ENCODE measurements at places on chromosomes 2 and 18.

GRCh38 chr2:96140941-96141623, 2.8 kb upstream of the ASTL start:
- DNase-seq = no peak

DNA sequence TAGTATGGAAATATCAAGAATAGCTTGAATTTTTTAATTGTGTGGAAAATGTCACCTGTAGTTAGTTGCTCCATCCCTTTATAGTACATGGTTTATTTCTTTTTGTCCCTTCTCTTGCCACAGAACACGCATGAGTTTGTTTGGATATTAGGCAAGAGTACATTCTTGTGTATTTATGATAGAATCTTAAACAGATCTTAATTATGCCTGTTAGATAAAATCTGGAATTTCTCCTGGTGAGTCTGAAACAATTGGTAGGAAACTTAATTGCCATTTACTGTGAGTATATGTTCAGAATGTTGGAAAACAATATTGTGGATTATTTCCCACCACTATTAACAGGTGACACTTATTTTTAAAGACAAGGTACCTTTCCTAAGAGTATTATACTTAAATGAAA, 30.2 kb upstream of the CABYR start:
- DNase-seq = no peak

GRCh38 chr2:72142570-72143440, 4.9 kb downstream of the CYP26B1 start:
- no peak for DNase-seq

GRCh38 chr2:66445076-66445924, 10.4 kb downstream of the MEIS1 start:
- DNase-seq = no peak

- DNase-seq = no peak
Observed at GRCh38 chr2:98468621-98469236, 24.1 kb downstream of the INPP4A start.

DNA sequence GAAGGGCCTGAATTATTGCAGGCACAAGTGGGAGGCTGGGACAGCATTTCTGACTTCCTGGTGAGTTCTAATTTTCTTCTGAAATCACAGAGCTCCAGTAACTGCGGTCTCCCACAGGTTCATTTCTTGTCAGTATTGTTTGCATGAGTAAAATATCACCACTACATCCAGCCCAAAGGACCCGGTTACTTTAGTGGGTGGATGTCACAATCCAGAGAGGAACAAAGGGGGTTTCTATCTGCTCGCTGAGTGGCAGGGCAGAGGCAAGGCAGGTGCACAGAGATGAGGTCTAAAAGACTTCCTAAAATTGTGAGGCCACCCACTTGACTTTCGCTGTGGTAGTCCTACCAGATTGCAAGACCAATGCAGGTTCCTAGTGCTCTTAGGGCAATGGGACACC, 800.4 kb upstream of the ID2 start:
- DNase-seq = no peak

GRCh38 chr2:43207553-43208300, 18.7 kb downstream of the ZFP36L2 start:
- no peak for DNase-seq

GRCh38 chr18:46319783-46320182, 215.6 kb downstream of the HAUS1 start:
- no peak for DNase-seq

- DNase-seq = no peak
Observed at GRCh38 chr18:73656691-73657090, 490.9 kb downstream of the FBXO15 start.

DNA sequence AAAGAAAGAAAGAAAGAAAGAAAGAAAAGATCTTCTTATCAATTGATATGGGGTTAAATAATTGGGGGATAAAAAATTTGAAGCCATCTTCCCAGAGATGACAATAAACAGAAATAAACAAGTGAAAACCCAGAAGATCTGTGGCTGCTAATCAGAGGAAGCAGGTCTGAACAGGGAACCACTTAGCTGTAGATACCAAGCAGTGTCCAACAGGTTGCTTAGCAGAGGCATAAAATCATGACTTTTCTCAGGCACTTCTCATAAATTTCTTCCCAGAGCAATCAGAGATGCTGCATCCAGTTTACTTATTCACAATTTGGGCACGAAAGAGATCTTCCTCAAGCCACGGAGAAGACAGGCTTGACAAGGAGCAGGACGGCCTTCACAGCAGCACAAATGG, 5.7 kb upstream of the LPIN1 start:
- DNase-seq = no peak

GRCh38 chr2:6845903-6846302, 19.8 kb downstream of the CMPK2 start:
- no peak for DNase-seq

GRCh38 chr18:77090546-77091174, 41.9 kb downstream of the MBP start:
- no peak for DNase-seq

- DNase-seq = no peak
Observed at GRCh38 chr2:197827618-197828017, 23.2 kb downstream of the PLCL1 start.

- peak; percentile 60 for DNase-seq
Observed at GRCh38 chr2:212843409-212844199, 305.0 kb upstream of the ERBB4 start.

DNA sequence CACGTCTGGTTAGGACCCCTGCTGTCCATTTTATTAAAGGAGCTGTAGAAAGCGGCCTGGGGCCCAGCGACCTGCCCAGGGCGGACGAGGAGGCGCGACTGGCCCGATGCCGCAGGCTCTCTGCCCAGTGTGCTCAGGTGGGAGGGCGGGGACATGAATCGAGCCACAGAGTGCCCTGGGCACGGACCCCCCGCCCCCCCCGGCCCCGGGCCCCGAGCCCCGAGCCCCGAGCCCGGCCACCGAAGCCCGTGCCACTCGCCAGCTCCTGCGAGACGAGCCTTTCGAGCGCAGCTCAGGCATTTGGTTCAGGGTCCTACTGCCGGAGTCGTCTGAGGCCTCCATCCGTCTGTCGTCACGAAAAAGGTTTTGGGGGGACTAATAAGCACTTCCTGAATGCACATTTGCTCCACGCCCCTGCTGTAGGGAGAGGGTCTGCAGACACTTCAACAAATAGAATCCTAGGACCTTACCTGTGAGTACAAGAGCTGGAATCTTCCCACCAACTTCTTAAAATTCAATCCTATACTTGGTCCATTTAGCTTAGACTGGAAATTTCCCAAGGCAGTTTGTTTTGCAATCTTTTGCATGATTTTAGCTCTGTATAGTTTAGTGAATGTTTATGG, 602 bp upstream of the ADAM17 start:
- DNase-seq = no peak

- DNase-seq = no peak
Observed at GRCh38 chr2:236887531-236887930, 198.2 kb upstream of the COPS8 start.

- DNase-seq = no peak
Observed at GRCh38 chr2:205568620-205569019, 113.7 kb upstream of the NRP2 start.

GRCh38 chr2:23427350-23427749, 42.4 kb downstream of the KLHL29 start:
- no peak for DNase-seq

DNA sequence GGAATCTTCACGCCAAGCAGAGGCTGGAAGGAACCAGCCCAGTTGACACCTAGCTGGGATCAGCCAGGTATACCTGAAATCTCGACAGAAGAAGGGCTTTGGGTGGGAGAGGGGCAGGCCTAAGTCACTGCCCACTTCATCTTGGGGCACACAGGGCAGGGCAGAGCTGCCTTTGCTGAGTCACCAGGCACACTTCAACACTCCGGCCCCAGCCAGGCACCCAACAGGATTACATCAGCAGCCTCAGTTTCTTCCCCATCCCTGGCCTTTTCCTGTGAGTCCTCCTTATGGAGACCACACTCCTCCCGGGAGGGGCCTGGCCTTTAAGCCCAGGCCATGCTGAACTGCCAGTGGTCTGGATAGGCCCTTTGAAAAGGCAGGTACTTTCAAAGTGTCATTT, 201.7 kb upstream of the HS6ST1 start:
- no peak for DNase-seq

DNA sequence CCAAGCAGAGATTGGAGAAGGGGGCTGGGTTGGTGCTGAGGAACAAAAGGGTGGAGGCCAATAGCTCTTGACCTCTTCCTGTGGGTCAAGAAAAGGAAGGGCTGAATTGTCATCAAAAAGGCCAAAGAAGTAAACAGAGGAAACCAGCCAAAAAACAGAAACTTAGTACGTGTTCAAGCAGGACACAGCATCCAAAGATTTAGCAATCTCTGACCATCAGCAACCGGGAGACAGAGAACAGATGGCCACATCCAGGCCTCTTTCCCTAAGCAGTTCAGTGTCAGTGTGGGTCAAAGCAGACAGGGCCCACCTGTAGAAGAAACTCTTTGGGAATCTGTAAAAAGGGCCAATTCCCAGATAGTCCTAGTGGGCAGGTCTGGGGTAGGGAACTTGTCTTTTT, 2.9 kb downstream of the DNPEP start:
- no peak for DNase-seq

DNA sequence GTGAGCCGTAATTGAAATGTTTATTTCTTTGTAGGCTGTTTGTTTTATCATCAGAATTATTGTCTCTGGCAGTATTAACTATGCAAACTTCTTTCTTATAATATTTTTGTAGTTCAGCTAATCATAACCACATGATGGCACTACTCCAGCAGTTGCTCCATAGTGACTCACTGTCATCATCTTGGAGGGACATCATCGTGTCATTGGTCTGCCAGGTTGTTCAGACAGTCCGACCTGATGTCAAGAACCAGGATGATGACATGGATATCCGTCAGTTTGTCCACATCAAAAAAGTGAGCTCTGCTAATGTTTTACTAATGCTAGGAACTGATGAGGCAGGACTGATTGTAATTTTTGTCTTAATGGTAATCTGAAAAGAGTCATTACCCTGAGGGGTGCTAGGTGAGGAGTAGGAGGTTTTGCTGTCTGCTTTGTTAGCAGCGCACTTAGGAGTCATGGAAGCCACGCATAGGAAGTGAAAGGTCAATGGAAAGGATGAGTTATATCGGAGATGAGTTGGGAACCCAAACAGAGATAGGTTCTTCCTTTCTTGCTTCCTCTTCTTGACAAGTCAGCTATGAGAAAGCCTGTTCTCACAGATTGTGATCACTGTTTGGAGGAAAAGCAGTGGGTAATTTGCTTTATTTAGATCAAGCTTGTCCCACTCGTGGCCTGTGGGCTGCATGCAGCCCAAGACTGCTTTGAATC, 49.2 kb downstream of the PIKFYVE start:
- DNase-seq = peak; percentile 59

GRCh38 chr2:12416600-12416999, 300.1 kb upstream of the TRIB2 start:
- no peak for DNase-seq

DNA sequence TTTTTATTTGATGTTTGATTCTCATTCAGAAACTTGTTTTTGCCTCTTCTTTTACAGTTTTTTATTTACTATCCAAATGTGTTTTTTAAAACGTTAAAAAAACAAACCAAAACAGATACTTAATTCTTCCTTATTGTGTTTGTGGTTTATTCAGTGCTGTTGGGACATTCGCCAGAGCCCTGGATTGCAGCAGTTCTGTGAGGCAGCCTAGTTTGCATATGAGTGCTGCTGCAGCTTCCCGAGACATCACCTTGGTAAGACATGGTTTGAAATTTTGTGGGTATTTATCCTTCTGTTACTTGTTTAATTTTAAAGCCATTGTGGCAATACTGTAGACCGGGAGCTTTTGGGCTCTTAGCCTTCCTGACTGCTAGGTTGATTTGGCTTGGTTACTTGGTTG, 91.2 kb downstream of the MTA3 start:
- DNase-seq = no peak

GRCh38 chr2:192570788-192571187, 376.1 kb upstream of the TMEFF2 start:
- DNase-seq = no peak

DNA sequence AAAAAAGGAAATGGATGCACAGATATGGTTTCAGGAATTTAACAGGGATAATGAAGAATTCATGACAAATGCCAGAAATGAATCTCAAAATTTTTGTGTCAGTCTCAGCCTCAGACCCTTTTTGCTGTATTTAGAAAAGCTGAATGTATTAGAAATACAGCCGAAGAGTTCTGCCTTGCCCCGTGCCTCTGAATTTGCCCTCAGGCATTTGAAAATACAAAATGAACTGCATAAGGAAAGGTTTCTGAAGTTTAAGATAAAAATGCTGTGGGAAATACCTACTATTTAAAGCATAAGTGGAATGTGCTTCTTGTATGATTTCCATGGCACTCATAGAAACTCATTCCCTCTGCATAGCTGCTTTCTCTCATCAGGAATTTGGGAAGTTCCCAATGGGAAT, 1580.6 kb downstream of the DPP10 start:
- no peak for DNase-seq

DNA sequence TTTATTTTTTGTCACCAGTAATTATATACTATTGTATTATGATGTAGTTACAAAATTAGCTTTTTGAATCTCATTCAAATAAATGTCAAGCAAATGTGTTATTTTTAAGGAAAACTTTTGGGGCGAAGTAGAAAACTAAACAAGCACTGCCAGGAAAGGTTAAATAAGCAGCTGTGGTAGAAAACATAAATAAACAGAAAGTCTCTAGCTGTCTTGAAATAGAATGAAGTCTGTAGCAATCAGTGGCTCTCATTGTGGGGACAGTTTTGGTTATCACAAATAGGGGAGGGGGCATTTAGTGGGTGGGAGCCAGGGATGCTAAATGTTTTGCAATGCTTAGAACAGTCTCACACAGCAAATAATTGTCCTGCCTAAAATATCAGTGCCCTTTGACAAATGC, 3.4 kb downstream of the INSIG2 start:
- DNase-seq = no peak

GRCh38 chr2:205903549-205904129, 182.3 kb downstream of the INO80D start:
- no peak for DNase-seq

GRCh38 chr18:63508596-63508995, 31.8 kb downstream of the SERPINB5 start:
- no peak for DNase-seq

GRCh38 chr2:203936535-203936934, at the start of gene ICOS:
ICOS (plus strand) TSS chr2:203936763; CDS start chr2:203936815, 52 bp downstream.
- no peak for DNase-seq

- DNase-seq = no peak
Observed at GRCh38 chr2:179239195-179239594, 25.4 kb downstream of the SESTD1 start.

DNA sequence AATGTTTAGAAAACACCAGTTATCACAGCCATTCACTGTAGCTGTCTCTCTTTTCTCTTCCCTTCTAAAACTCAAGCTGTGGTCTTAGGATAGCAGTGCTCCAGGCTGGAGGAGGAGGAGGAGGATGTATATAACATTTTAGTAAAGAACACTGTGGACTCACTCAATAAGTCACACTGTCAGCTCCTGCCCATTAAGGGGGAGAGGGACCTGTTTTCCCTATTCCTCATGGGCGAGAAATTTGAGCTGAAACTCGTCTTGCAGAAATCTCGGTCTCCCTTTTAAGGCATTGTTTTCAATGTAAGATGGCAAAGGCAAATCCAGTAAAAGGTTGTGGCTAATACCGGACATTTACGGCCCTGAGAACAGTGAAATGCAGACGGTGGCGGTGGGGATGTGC, 114.8 kb upstream of the ZNF236 start:
- no peak for DNase-seq

- no peak for DNase-seq
Observed at GRCh38 chr2:96345438-96345837, 9.9 kb downstream of the NCAPH start.
